SK-N-SH (cell line): ENCODE measurements at places on chromosomes 16 and 17. TPM values are rescaled to one million over a fixed set of nuclear protein-coding genes. Genes with fewer than 3 reads are reported as not detected.

The HAP1 gene
- 0.16 and 0.18 TPM in 2 replicates for polyA plus RNA-seq

The JMJD8 gene
- polyA plus RNA-seq: 49.2 and 67.0 TPM in 2 replicates

The CHAD gene
- polyA plus RNA-seq: not detected in 2 replicates

The TBC1D3K gene
- polyA plus RNA-seq: not detected in 2 replicates

The RNF43 gene
- not detected in 2 replicates for polyA plus RNA-seq

The KCNJ18 gene
- polyA plus RNA-seq: not detected in 2 replicates

The CLEC18C gene
- polyA plus RNA-seq: 0.08 and 0.23 TPM in 2 replicates

The STH gene
- polyA plus RNA-seq: not detected in 2 replicates

The NPB gene
- 0.91 and 2.4 TPM in 2 replicates for polyA plus RNA-seq

The HBZ gene
- polyA plus RNA-seq: not detected in 2 replicates

The ABCA10 gene
- polyA plus RNA-seq: 0.07 and 0.11 TPM in 2 replicates

The KRTAP4-3 gene
- polyA plus RNA-seq: not detected in 2 replicates

The KRT12 gene
- not detected in 2 replicates for polyA plus RNA-seq

The SEPTIN1 gene
- polyA plus RNA-seq: 0.13 and 0.25 TPM in 2 replicates

The RHBDL1 gene
- polyA plus RNA-seq: 4.1 and 6.8 TPM in 2 replicates

The TSPAN10 gene
- polyA plus RNA-seq: 4.7 and 6.0 TPM in 2 replicates

The SLC22A31 gene
- polyA plus RNA-seq: 0.07 and 0.16 TPM in 2 replicates

The ACAP1 gene
- polyA plus RNA-seq: 0.71 and 6.4 TPM in 2 replicates

The MYL11 gene
- 0.23 TPM in 1 of 2 replicates, not detected in the other for polyA plus RNA-seq

The NPIPB9 gene
- polyA plus RNA-seq: 0.74 and 0.84 TPM in 2 replicates

The SAMD14 gene
- polyA plus RNA-seq: 2.8 and 3.4 TPM in 2 replicates

The SGCA gene
- 0.29 TPM in 1 of 2 replicates, not detected in the other for polyA plus RNA-seq

The PYY gene
- 0.10 and 0.21 TPM in 2 replicates for polyA plus RNA-seq

The RAB11FIP4 gene
- 7.1 and 9.4 TPM in 2 replicates for polyA plus RNA-seq

The NKD1 gene
- polyA plus RNA-seq: 0.02 and 0.13 TPM in 2 replicates

The MT1G gene
- 0.50 and 1.2 TPM in 2 replicates for polyA plus RNA-seq

The IRX3 gene
- polyA plus RNA-seq: 4.1 and 7.1 TPM in 2 replicates

The PKMYT1 gene
- 5.3 and 8.5 TPM in 2 replicates for polyA plus RNA-seq

The TBC1D3E gene
- polyA plus RNA-seq: not detected in 2 replicates

The SMPD3 gene
- 0.19 and 0.38 TPM in 2 replicates for polyA plus RNA-seq

The ASGR2 gene
- polyA plus RNA-seq: not detected in 2 replicates

The PRSS21 gene
- polyA plus RNA-seq: not detected in 2 replicates

The GALR2 gene
- 0.05 and 0.08 TPM in 2 replicates for polyA plus RNA-seq

The ZNF18 gene
- polyA plus RNA-seq: 3.2 and 5.5 TPM in 2 replicates

The CACNA1G gene
- 0.15 and 0.21 TPM in 2 replicates for polyA plus RNA-seq

The SRCAP gene
- 3.7 and 5.6 TPM in 2 replicates for polyA plus RNA-seq

The PRKCB gene
- polyA plus RNA-seq: 0.12 and 0.23 TPM in 2 replicates

The CBFA2T3 gene
- polyA plus RNA-seq: not detected in 2 replicates

The ULK2 gene
- 18.0 and 28.0 TPM in 2 replicates for polyA plus RNA-seq

The ZG16 gene
- polyA plus RNA-seq: not detected in 2 replicates

The TP53TG3 gene
- polyA plus RNA-seq: 2.2 and 2.4 TPM in 2 replicates

The ITGB3 gene
- polyA plus RNA-seq: 4.4 and 4.6 TPM in 2 replicates

The HOXB13 gene
- not detected in 2 replicates for polyA plus RNA-seq

The FA2H gene
- polyA plus RNA-seq: not detected in 2 replicates

The GP1BA gene
- polyA plus RNA-seq: not detected in 2 replicates

The ST6GALNAC2 gene
- 0.57 and 0.94 TPM in 2 replicates for polyA plus RNA-seq

The TSNAXIP1 gene
- polyA plus RNA-seq: 4.4 and 6.8 TPM in 2 replicates
